Muscle of leg (tissue), 16 donors: ENCODE measurements at places on chromosomes 2 and 18. TPM values are rescaled to one million over a fixed set of nuclear protein-coding genes. Genes with fewer than 3 reads are reported as not detected.

The STPG4 gene
- 0.22 TPM for total RNA-seq

The SPC25 gene
- total RNA-seq = 5.3 TPM

The HTR2B gene
- total RNA-seq = 0.22 TPM

The FEV gene
- not detected for total RNA-seq

The ALPG gene
- total RNA-seq = not detected

The SKOR2 gene
- total RNA-seq = not detected

The RPRD1A gene
- 40.0 TPM for total RNA-seq

The DYNAP gene
- not detected for total RNA-seq

The PLB1 gene
- total RNA-seq = 1.6 TPM

The PJVK gene
- total RNA-seq = 3.8 TPM

The TWIST2 gene
- total RNA-seq = 13.6 TPM

The ZNF397 gene
- total RNA-seq = 23.2 TPM

The SLC38A11 gene
- total RNA-seq = 0.35 TPM

The ADCY3 gene
- total RNA-seq = 19.7 TPM

The UPP2 gene
- not detected for total RNA-seq

The PPIL3 gene
- 42.4 TPM for total RNA-seq

The TLX2 gene
- total RNA-seq = not detected

The MAPK4 gene
- 4.7 TPM for total RNA-seq

The ADAM23 gene
- total RNA-seq = 4.1 TPM

The DOK1 gene
- 6.4 TPM for total RNA-seq

The SLC5A7 gene
- total RNA-seq = 0.22 TPM

The LIMS1 gene
- total RNA-seq = 37.2 TPM

The NEB gene
- total RNA-seq = 1,157 TPM

The ERFE gene
- total RNA-seq = 6.1 TPM

The CYP27A1 gene
- 18.4 TPM for total RNA-seq

The AMER3 gene
- 0.09 TPM for total RNA-seq

The DNAJC27 gene
- total RNA-seq = 5.4 TPM

The ITGA4 gene
- total RNA-seq = 19.5 TPM

The PARD6G gene
- total RNA-seq = 2.9 TPM

The ANKRD36C gene
- total RNA-seq = 92.9 TPM

The KCNIP3 gene
- 5.8 TPM for total RNA-seq

The MAP3K19 gene
- total RNA-seq = not detected

The AGXT gene
- total RNA-seq = 0.13 TPM

The CAPN14 gene
- 0.09 TPM for total RNA-seq

The MAP3K20 gene
- 77.3 TPM for total RNA-seq

The L3MBTL4 gene
- 4.2 TPM for total RNA-seq

The AQP4 gene
- 0.58 TPM for total RNA-seq

The DHX57 gene
- 20.6 TPM for total RNA-seq

The CYTIP gene
- total RNA-seq = 0.84 TPM

The PARD3B gene
- total RNA-seq = 15.3 TPM

The COL4A4 gene
- 0.13 TPM for total RNA-seq

The DES gene
- 2,854 TPM for total RNA-seq

The GDF7 gene
- 0.62 TPM for total RNA-seq

The CHRNG gene
- total RNA-seq = 77.7 TPM

The METTL8 gene
- total RNA-seq = 16.7 TPM

The TUBA4B gene
- total RNA-seq = 0.04 TPM

The FAP gene
- total RNA-seq = 89.1 TPM

The ARHGAP15 gene
- 11.5 TPM for total RNA-seq

The DNAJC5G gene
- total RNA-seq = not detected

The PRSS56 gene
- 2.6 TPM for total RNA-seq

The KCNS3 gene
- total RNA-seq = 6.6 TPM

The RGPD4 gene
- total RNA-seq = 0.04 TPM

The AQP12B gene
- not detected for total RNA-seq
